ENCODE measurements at places on chromosomes 5 and 9.

DNA sequence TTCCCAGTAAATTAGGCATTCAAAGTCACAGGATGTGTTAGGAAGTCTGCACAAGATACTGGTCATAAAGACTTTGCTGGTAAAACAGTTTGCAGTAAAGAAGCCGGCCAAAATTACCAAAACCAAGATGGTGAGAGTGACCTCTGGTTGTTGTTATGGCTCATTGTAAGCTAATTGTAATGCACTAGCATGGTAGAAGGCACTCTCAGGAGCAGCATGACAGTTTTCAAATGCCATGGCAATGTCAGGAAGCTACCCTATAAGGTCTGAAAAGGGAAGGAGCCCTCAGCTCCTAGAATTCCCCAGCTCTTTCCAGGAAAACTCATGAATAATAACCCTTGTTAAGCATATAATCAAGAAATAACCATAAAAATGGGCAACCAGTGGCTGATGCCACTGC lies 64.3 kb upstream of the TNC start:
- DNase-seq = no peak

DNA sequence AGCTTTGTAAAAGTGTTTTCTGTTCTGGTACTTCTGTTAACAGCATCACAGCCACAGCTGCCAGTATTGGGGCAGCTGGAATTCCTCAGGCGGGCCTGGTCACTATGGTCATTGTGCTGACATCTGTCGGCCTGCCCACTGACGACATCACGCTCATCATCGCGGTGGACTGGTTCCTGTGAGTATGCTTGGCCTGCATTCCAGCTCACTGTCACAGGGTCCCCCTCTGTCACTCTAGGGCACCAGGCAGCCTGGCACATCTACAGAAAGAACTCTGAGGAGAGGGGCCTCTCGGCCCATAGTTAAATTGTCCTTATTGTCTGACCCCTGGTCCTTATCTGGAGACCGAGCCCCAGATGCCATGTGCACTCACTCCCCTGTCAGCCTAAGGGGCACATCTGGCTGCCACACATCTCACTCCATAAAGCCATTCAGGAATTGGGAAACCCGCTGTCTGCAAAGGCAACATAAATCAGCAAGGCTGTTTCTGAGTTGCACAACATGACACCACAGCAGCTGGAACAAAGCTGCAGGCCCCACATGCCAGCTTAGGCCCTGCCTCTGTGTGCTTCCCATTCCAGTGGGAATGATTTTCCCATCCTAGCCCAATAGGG lies 77.5 kb downstream of the SLC1A3 start:
- DNase-seq = no peak

DNA sequence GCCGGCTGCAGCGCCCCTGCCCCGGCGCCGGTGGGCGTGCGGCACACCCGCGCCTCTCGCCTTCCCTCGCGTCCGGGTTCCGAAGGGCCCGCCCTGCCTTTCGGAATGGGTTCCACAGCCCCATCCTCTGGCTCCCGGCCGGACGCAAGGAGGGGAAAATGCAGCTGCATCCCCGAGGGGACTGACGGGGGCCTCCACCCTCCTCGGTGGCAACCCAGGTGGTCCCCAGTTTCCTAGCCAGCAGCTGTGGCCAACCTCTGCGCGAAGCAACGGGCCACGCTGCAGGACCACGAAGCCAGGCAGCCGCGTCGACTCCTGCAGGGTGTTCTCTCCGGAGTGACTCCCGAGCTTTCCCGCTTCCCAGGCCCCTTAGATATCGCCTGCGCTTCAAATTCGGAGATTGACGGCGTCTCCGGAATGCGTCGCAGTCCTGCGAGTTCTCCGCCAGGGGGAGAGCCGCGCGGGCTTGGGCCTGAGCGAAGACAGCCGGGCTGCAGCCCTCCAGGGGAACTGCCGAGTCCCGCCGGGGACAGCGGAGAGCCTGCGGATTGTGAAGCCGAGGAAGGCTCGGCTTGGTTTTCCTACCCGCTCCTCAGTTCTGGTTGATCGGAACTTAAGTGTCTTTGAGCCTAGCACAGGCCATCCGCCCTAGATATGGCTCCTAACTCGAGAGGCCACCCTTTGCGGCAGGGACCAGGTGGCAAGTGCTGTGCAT lies 582 bp upstream of the APBA1 start:
- DNase-seq = peak; percentile 58

DNA sequence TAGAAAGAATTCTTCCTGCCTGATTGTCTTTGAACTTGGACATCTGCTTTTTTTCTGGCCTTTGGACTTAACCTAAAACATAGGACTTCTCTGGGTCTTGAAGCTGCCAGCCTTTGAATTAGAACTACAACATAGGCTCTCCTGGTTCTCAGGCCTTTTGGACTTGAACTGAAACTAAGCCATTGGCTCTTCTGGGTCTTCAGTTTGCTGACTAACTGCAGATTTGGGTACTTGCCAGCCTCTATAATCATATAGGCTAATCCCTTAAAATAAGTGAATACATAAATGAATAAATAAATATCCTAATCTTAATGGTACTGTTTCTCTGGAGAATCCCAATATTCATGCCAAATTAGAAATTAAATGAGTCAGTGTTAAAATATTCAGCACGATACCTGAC lies 473.4 kb upstream of the PAPPA start:
- no peak for DNase-seq

DNA sequence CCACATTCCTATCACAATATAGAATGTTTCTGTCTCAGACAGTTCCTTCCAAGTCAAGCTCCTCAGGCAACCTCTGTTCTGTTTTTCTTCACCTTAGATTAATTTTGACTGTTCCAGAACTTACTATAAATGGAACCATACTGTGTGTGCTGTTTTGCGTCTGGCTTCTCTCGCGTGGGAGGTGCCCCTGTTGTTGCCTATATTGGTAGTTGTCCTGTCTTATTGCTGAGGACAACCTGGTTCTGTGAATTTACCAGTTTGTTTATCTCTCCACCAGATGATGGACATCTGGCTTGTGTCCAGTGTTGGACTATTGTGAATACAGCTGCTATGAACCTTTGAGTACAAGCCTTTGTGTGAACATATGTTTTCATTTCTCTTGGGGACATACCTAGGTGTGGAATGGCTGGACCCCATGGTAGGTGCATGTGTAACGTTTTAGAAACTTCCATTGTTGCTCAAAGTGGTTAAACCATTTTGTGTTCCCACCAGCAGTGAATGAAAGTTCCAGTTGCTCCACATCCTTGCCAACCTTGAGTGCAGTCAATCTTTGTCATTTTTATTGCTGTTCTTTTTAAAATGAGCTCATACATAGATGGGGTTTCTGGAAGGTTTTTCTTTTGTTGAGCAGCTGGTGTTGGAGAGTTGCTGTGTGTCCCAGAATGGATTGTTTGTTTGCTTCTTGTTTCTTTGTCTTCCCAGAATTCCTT lies 18.1 kb downstream of the HMCN2 start:
- DNase-seq = no peak

DNA sequence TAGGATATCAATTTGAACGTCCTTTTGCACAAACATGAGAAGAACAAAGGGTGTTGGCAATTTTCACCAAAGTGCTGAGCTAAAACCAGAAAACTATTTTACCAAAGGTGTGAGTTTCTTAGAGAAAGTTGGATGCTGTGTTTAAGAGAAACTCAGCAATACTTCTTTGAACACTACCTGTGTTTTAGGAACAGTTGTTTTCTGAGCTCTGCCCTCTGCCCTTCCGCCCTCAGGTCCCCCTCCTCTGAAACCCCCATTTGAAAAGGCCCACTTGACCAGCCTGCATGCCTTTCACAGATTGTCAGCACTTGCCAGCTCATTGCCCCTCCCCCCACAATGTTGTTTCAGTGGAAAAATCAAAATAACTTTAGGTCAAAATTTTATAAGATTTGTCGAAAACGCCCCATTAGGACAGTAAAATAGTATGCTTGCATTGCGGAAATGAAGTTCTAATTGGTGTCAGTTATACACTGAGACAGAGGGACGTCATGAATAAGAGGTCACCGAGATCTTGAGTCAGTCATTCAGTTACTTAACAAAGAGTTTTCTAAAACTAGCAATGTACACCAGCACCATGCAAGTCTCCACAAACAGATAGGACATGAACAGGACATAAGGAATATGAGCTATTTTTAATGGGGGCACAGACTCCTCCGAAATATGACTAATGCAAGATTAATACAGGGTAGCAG lies 61.9 kb upstream of the IL7R start:
- DNase-seq = no peak

- no peak for DNase-seq
These were observed 10.7 kb downstream of the MARCHF6 start for GRCh38 chr5:10364186-10364689.

DNA sequence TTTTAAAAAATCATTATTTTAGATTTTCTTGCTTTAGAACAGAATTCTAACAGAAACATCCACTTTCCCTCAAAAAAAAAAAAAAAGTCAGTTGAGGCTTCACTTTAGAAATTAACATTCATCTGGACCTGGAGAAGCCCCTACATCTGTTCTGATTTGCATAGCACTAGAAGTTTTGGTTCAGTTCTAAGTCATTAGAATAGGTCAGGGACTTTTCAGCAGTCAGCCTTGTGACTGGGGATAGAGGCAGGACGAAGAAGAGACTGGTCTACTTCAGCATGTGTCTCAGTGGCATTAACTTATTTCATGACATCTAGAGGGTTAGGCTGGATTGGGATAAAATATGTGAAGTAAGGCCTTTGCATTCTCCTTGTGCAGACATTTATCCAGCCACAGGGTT lies 215.8 kb upstream of the DAB2 start:
- DNase-seq = no peak

- peak; percentile 87 for DNase-seq
These were observed 17.8 kb upstream of the DPM2 start for GRCh38 chr9:127955294-127956015.

DNA sequence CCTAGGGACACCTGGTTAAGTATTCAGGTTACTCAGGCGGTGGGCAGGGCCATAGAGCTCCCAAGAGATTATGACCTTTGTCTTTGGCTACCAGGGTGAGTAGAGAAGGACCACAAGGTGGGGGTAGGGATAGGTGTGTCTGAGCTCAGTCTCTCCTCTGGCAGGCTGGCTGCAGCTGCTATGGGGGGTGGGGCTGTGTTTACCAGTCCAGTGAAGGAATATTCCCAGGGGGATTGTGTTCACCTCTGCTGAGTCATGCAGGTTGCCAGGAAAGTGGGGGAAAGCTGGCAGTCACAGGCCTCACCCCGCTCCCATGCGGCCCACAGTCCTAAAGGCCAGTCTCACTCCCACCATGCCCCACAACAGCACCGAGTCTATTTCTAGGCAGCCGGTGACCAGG lies 53.6 kb upstream of the POU5F2 start:
- no peak for DNase-seq

DNA sequence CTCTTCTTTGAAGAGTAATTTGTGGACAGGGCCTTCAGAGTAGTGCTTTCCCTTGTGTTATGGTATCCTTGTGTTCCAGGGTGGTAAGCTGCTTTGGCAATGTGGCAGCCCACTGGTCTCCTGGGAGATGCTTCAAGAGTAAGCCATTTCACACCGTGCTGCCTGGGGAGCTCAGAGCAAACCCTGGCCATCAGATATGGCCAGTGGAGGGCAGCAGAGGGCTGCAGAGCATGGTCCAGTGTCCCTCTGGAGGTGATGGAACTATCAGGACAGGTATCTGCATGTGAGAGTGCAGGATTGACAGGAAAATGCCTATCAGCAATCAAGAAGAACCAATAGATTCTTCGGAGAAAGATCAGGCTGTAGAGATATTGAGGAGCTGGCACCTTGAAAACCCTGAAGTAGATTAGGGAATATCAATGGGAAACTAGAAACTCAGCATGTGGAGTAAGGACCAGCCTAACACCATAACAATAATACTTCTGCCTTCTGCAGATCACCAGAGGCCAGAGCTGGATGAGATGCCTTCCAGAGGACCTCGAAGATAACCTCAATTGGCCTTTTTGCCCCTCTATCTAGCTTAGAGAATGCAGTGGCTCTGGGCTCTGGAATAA lies 90.8 kb downstream of the PLPPR1 start:
- DNase-seq = no peak

DNA sequence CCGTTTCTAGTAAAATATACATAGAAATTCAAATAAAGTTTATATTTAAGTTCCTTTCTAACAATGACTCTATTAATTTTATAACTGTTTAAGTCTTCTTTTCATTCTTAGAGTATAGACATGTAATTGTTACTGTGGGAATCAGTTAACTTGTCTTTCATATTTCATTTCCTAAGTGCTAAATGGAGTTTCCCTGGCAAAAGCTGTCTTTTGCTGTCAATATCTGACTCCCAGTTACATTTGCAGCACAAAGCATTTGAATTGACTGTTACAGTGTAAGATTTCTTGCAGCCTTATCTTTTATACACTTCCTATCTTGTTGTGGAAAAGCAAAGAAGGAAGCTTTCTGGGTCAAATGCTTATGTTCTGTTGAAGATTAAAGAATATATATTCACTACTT lies 1026.3 kb downstream of the CDH9 start:
- no peak for DNase-seq

DNA sequence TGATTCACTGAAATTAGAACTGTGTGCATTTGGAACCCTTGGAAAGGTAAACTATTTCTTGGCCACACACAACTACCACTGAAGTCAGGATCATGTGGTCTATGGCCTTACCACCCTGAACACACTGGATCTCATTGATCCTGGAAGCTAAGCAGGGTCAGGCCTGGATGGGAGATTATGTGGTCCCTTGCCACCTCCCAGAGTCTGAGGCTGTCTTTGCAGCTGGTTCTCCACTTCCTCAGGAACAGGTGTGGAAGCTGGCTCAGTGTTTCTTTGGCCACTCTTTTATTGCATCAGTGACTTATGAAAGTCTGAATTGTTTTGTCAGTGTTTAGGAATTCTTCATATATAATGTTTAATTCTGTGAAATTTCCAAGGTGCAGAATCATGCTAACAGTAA lies 89.2 kb downstream of the TEK start:
- DNase-seq = no peak

- no peak for DNase-seq
These were observed 30.5 kb downstream of the NTRK2 start for GRCh38 chr9:84699984-84700383.

DNA sequence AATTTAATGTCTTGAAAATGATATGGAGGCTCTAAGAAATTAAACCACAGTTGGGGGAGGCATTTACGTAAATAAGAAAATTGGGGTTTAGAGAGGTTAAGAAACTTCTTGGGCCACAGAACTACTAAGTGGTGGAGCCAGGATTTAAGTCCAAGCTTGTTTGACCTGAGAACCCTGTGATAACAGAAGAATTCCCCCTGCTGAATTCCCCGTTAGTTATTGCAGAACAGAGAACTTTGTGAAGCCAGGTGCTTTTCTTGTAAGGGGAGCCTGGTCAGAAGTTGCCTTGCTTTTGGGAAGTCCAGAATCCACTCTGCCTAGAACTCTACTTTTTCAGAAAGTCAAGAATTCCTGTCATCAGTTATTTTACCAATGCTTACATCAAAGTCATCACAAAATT lies 309.3 kb upstream of the SEMA6A start:
- DNase-seq = no peak

GRCh38 chr9:130239363-130239695 lies 26.2 kb upstream of the HMCN2 start:
- DNase-seq = no peak

DNA sequence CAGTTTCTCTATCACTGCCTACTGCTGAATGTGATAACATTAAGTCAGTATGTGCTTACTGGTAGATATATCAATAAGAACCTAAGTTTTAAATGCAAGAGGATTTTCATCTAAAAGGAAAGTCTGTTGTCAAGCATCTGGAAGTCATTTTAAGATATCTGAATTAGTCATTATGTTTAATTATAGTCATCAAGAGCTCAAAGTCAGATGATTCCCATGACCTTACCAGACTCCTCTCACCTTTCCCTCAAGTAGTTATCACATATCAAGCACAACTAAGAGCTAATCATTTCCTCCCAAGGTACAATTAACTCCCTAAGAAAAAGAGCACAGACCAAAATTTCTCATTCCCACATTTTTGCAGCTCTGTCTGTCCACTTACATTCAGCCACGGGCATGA lies 45.5 kb downstream of the PUM3 start:
- DNase-seq = no peak

All from stimulated activated naive CD4-positive, alpha-beta T cell treated with Interleukin-2 at 50 U/mL for 16 hours (primary cell).